Umbilical cord (tissue), 2 donors: ENCODE measurements at places on chromosomes 12 and 14. TPM values are rescaled to one million over a fixed set of nuclear protein-coding genes. Genes with fewer than 3 reads are reported as not detected.

- peak; percentile 82 for DNase-seq
Measured at GRCh38 chr14:34063470-34064164, 112.7 kb upstream of the EGLN3 start.

GRCh38 chr12:50848963-50849362, 6.2 kb downstream of the TMPRSS12 start:
- DNase-seq = no peak

- DNase-seq = no peak
Measured at GRCh38 chr12:130073721-130074120, 88.5 kb upstream of the FZD10 start.

DNA sequence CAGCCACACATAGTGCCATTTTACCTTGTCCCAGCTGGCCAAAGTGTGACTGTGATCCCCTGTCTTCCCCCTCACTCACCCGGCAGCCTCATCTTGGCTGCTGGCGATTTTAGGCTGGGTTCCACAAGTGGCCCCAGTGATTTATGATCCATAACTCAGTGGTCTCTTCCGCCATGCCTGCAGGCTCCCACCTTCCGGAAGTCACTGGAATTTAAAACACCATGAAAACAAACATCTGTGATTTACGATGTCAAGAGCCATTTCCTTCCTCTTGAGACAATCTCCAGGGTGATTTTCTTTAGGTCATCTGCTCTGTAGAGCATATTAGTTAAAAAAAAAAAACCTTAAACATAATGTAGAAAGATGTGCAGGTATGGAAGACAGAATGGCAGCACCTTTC, 282.3 kb downstream of the CACNA1C start:
- DNase-seq = no peak

FBXO33 gene
- total RNA-seq = 21.7 TPM

GRCh38 chr12:72738811-72739210, 466.6 kb downstream of the TRHDE start:
- no peak for DNase-seq

DNA sequence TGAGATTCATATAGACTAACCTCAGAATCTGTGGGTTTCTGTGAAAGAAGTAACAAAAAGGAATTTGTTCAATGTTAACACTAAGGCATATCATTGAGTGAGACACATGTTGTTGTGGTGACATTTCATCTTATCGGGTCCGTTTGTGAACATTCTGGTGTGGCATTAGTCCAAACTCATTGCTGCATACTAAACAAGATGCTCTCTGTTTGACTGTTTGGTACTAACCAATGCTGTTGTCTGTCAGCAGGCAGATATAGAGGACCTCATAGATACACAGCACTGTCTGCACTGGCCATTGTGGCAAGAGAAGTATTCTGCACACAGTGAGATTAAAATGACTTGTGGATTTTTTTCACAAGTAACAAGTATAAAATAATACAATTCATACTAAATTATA, 41.2 kb downstream of the SLC25A21 start:
- no peak for DNase-seq

HCAR2 gene
- 7.2 TPM for total RNA-seq

DNA sequence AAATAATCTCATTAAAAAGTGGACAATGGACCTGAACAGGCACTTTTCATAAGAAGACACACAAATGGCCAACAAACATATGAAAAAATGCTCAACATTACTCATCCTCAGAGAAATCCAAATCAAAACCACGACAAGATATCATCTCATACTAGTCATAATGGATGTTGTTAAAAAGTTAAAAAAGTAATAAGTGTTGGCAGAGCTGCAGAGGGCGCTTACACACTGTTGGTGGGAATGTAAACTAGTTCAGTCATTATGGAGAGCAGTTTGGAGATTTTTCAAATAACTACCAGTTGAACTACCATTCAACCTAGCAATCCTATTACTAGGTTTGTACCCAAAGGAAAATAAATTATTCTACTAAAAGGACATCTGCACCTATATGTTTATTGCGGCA, 47.2 kb downstream of the FOXG1 start:
- no peak for DNase-seq

GRCh38 chr12:109264095-109264942, 44.8 kb downstream of the FOXN4 start:
- peak; percentile 37 for DNase-seq

- no peak for DNase-seq
Measured at GRCh38 chr12:67322580-67322979, 53.4 kb downstream of the CAND1 start.

GRCh38 chr12:130201037-130201436, 38.8 kb downstream of the FZD10 start:
- no peak for DNase-seq

- DNase-seq = no peak
Measured at GRCh38 chr12:18391151-18391550, 129.8 kb downstream of the PIK3C2G start.

KRT6A gene
- 701 TPM for total RNA-seq

GRCh38 chr14:76320486-76320885, 55.5 kb upstream of the ESRRB start:
- no peak for DNase-seq

- no peak for DNase-seq
Measured at GRCh38 chr12:125657681-125658080, 592.4 kb downstream of the AACS start.

IL23A gene
- total RNA-seq = 6.0 TPM

DNA sequence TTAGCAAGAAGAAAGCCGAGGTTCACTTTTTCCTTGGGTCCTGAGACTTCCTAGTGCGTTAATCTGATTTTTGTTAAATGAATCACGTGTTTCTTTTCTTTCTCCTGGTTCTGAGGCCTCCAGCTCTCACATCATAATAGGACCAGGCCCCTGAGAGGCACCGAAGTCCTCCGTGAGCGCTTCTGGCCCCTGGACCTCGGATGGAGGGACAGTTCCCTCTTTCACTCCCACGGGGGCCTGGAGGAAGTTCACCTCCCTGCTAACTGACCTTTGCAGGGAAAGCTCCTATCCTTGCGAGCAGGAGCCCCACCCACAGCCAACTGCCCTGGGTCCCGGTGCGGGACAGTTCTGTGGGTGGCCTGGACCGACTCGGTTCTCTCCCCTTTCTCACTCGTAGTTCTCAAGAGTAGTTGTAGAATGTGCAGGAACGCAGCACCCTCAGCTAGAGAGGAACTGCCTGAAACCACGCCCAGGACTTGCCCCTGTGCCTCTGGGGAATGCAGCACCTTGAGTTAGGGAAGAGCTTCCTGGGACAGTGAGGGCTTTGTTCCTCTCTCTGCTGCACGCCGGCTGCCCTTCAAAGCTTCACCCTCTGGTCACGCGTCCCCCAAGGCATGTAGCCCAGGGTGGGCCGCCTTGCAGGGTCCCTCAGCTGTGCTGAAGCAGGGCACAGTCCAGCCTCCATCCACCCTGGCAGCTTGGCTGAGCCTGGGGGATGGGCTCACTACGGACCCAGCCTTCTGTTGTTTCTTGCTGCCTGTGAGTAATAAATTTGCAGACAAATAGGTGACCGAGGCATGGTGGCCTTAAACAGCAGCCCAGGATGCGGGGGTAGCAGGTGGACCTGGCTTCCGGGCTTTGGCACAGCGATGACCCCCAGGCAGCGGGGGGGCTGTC, 264.6 kb downstream of the ADGRD1 start:
- peak; percentile 40 for DNase-seq

- no peak for DNase-seq
Measured at GRCh38 chr14:72129291-72129690, 197.1 kb downstream of the RGS6 start.

GRCh38 chr12:131620520-131620919, 90.4 kb upstream of the SFSWAP start:
- no peak for DNase-seq

APOF gene
- total RNA-seq = 2.2 TPM

DNA sequence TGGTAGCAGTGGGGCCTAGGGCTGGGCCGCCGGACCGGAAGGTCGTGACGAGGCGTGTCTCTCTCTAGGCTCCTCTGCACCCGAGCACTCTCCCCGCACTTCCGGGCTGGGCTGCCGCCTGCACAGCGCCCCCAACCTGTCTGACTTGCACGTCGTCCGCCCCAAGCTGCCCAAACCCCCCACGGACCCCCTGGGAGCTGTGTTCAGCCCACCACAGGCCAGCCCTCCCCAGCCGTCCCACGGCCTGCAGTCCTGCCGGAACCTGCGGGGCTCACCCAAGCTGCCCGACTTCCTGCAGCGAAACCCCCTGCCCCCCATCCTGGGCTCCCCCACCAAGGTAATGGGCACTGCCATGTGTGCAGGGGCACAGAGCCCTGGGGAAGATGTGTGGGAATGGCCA, 13.3 kb upstream of the PUS1 start:
- no peak for DNase-seq

DAO gene
- not detected for total RNA-seq

RD3L gene
- total RNA-seq = not detected

KITLG gene
- total RNA-seq = 17.8 TPM

GRCh38 chr14:64891173-64891838, 11.6 kb upstream of the SPTB start:
- no peak for DNase-seq

- no peak for DNase-seq
Measured at GRCh38 chr12:90021795-90022440, 313.3 kb upstream of the ATP2B1 start.

DNA sequence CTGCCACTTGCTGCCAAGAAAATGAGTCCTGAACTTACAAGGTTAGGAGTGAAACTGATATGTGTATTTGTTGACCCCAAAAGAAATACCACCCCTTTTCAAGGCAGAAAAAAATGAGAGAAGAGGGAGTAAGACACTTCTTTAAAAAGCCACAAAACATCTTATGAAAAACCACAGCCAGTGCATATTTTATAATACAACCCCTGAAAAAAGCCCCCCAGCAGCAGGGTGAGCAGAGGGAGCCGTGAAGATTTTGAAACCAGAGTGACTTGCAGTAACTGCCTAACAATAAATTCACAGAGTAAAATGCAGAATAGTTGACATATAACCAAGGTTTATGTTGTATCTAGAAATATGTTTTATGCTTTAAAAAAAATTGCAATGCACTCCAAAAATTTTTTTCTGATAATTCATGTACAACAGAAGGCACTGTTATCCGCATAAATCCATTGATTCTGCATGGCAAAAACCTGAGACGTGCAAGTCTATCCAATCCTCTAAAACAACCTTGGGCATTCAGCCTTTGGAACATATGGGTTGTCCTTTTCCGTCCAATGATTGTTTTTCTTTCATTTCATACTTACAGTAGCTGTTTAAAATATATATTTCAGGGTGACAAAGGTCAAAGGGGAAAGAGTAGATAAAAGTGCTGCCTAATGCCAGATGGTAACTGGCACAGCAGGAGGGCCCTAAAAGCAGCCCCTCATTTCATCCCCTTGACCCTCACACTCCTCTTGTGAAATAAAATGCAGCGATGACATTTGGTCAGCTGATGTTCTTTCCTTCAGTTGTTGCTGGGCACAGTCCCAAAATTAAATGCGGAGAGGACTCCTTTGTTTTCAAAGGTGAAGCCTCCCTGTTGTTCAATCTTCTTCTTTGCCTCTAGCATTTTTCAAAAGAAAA, 65.3 kb downstream of the IPO8 start:
- no peak for DNase-seq

ESPL1 gene
- 8.4 TPM for total RNA-seq

DNA sequence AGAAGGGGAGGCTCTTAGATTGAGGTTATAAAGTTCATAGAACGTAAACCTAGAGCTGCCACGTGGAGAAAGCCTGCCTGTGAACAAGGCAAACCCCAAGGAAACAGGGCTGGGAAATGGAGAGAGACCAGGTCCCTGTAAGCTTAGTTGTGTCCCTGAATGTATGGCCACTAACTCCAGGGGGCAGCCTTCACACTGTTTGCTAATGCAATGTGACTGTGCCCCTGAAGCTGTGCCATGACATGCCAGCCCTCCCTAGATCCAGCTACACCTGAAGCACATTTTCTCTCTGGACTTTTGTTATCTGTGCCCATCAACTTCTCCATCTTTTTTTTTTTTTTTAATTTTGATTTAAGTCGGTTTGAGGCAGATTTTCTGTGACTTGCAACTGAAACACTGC, 60.6 kb upstream of the TMCC3 start:
- no peak for DNase-seq

DNA sequence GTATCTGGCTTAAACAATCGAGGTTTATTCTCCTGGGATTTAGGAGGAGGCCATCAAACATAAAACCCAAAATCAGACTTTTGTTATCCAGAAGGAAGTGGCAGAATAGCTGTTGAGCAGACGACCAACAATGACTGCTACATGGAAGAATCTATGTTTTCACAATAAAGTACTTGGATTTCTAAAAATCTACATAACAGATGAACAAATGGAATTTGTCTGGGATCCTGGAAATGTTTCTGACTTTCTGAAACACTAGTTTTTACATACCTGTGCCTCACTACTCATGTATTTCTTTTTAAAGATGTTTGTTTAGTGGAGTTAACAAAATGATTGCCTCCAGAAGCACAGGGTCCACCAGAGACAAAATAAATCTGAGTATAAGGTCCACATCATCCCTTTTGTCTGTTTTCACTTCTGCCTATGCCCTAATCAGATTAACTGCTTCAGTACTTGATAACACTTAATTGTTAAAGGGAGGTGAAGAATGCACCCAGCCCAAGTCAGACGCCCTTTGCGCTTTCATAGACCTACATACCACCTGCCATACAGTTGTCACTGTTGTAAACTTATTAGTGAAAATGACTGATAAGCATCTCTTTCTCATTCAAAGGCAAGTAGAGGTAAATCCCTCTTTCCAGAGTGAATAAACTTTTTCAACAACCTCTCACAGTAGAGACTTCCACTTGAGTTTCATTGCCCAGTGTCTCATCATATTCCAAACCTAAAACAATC, 164.6 kb downstream of the EGLN3 start:
- DNase-seq = no peak

DNA sequence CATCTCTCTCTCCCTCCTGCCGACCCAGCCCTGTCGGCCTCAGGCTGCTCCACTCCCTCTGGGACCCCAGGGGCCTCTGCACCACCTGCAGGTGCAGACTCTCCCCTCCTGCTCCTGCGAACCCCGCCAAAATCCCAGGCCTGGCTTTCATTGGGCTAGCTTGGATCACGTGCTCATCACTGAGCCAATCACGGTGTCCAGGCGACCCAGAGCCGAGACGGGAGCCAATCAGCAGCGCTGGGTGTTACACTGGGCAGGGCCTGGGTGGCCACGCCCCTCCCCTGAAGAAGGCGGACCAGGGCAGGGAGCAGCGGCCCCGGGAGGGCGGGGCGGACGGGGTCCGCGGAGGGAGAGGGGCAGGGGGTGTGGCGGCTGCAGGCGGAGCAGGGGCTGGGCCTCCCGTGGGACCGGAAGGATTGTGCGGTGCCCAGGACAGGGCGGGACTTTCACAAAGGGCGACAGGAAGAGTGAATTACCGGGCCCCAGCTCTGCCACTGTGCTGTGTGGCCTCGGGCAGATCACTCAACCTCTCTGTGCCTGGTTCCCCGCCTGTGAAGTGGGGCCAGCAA, 66.6 kb upstream of the FBRSL1 start:
- DNase-seq = no peak

DNA sequence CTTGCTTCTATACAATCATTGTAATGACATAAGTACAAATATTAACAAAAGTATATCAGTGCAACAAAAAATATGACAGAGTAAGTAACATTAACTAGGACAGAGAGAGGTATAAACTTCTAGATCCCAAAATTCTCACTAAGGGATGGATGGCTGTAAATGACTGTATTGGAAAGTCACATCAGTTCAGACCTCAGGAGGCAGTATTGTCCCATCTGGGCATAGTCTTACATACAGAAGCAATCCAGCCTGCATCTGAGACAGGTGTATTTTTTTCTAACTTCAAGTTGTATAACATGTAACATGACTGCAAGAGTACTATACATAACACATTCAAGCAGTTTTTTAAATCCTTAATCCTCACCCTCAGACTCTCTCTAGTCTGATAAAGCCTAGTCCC, 99.0 kb downstream of the GARIN6 start:
- DNase-seq = no peak

B3GNT4 gene
- total RNA-seq = 3.6 TPM

IL31 gene
- not detected for total RNA-seq
